ENCODE measurements at places on chromosomes 1 and 21.

DNA sequence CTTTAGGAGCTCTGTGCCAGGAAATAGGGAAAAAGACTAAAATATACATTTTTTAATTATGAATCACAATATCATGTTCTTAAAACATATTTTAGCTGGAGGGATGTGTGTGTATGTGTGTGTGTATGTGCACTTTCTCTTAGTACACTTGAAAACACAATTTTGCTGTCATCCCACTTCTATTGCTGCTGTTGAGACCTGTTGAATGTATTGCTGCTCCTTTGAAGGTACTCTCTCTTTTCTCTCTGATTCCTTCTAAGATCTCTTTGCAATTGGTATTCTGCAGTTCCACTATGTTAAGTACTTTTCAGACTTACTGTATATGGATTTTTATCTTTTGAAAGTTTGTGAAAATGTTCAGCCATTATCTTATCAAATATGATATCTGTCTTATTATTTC is 43.5 kb upstream of the COG2 start:
- DNase-seq = no peak

GRCh38 chr1:244150665-244151064 is 99.6 kb downstream of the ZBTB18 start:
- no peak for DNase-seq

GRCh38 chr1:20507564-20508410 is at the start of gene MUL1:
Gene MUL1 (minus strand): TSS chr1:20508151. CDS start chr1:20508024, 127 bp downstream.
- DNase-seq = peak; percentile 90

- DNase-seq = no peak
Observed at GRCh38 chr1:68228851-68229250, 3.5 kb downstream of the WLS start.

DNA sequence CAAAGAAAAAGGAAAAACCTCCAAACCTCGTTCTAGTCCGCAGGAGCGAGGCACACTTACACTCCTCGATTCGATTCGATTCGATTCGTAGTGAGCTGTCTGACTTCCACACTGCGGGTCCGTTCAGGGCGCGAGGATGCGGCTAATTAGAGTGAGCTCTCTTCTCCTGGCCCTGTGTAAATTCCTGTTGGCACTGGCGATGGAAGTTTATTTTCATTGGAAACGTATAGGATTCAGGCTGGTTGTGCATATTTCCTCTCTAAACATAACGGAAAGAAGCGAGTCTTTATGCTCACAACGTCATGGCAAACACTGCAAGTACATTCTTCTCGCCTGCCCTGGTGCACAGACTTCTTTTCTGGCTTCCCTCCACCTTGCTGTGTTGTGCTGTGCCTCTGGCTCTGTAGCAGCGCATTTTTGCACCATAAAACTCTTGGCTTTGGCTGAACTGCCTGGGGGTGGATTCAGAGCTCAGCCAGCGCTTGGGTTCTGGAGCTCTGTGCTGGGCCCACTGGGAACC is 2.7 kb downstream of the HUNK start:
- no peak for DNase-seq

- no peak for DNase-seq
Observed at GRCh38 chr1:197063212-197063611, 3.8 kb downstream of the F13B start.

DNA sequence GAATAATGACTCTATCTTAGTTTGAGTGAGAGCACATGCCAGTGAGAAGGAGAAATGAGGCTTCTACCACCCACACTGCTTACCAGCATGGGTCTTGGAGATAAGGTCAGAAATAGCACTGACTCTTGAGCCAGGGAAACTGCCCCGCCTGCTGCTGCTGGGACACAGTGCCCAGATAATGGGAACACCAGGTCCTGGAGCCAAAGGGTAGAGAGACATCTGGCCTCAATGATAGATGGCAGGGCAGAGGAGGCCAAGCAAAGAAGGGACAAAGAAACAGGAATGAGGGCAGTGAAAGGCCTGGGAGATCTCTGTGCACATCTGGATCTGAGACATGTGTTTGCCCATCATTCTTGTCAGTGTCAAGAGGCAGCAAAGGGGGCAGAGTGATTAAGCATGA is 97.4 kb downstream of the MIS18A start:
- no peak for DNase-seq

GRCh38 chr21:38905328-38905727 is 99.6 kb downstream of the ETS2 start:
- no peak for DNase-seq

- no peak for DNase-seq
Observed at GRCh38 chr21:28136656-28137255, 855.9 kb downstream of the LTN1 start.

All from activated gamma-delta T cell (primary cell).